ENCODE measurements at places on chromosomes 11 and 22. TPM values are rescaled to one million over a fixed set of nuclear protein-coding genes. Genes with fewer than 3 reads are reported as not detected.

Gene HSPB2
- not detected for total RNA-seq

Gene CABP7
- total RNA-seq, result not detected

Gene GLB1L3
- total RNA-seq, result not detected

Gene XBP1
- 90.9 TPM for total RNA-seq

Gene ANO1
- not detected for total RNA-seq

Gene GSTT2
- total RNA-seq, result not detected

Gene C22orf23
- 0.09 TPM for total RNA-seq

Gene LRRC74B
- total RNA-seq, result not detected

Gene MOV10L1
- 26.8 TPM for total RNA-seq

Gene OR51I1
- not detected for total RNA-seq

Gene CASP4
- 320 TPM for total RNA-seq

Gene PDGFD
- total RNA-seq, result 81.8 TPM

Gene SYCE3
- total RNA-seq, result not detected

Gene SLC22A6
- not detected for total RNA-seq

Gene OR52I1
- not detected for total RNA-seq

Gene GGTLC3
- total RNA-seq, result not detected

Gene BATF2
- 0.54 TPM for total RNA-seq

Gene MS4A3
- not detected for total RNA-seq

Gene KRTAP5-8
- total RNA-seq, result not detected

Gene ARVCF
- total RNA-seq, result 46.5 TPM

Gene IRAG1
- total RNA-seq, result 0.69 TPM

Gene SPDYC
- not detected for total RNA-seq

Gene CASP5
- total RNA-seq, result not detected

Gene JHY
- total RNA-seq, result 0.43 TPM

Gene APOL4
- total RNA-seq, result 2.7 TPM

Gene HPS5
- 27.5 TPM for total RNA-seq

Gene RASSF10
- 4.6 TPM for total RNA-seq

Gene UBQLNL
- not detected for total RNA-seq

Gene SGSM1
- 5.9 TPM for total RNA-seq

Gene NELL1
- total RNA-seq, result not detected

Gene DNAJC4
- 14.1 TPM for total RNA-seq

Gene UCP3
- total RNA-seq, result 0.22 TPM

Gene KBTBD3
- 5.7 TPM for total RNA-seq

Gene MPPED2
- 0.22 TPM for total RNA-seq

Gene SNX32
- 0.52 TPM for total RNA-seq

Gene BACE1
- total RNA-seq, result 7.0 TPM

Gene OR56A1
- total RNA-seq, result not detected

Gene TRIM51
- not detected for total RNA-seq

Gene PLEKHB1
- total RNA-seq, result 0.22 TPM

All from dermis lymphatic vessel endothelial cell (primary cell).